ENCODE measurements at places on chromosomes 5 and 9. TPM values are rescaled to one million over a fixed set of nuclear protein-coding genes. Genes with fewer than 3 reads are reported as not detected.
A peak's percentile ranks its signal among the peaks of the same experiment; 100 is the strongest.

The SGCD gene
- not detected for total RNA-seq

The FBLL1 gene
- 0.15 TPM for total RNA-seq

The OLFM1 gene
- 3.5 TPM for total RNA-seq

The NSG2 gene
- total RNA-seq: not detected

The ADGRV1 gene
- total RNA-seq: 6.0 TPM

DNA sequence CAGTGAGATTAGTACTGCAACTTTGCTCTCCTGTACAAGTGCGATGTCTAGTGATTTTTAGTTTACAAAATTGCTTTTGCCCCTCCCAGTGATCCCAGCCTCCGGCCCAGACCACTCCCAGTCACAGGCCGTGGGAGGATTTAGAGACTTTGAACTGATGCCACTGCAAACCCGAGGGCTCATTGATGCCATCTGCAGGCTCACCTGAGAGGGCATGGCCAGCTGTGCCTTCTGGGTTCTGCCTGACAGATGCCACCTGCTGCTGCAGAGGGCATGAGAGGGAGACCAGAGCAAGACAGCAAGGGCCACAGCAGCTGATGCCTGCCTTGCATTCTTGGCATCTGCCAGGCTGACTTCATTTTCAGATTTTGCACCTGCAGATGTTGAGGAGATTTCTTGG, 593.8 kb downstream of the CDK5RAP2 start:
- no peak for DNase-seq

DNA sequence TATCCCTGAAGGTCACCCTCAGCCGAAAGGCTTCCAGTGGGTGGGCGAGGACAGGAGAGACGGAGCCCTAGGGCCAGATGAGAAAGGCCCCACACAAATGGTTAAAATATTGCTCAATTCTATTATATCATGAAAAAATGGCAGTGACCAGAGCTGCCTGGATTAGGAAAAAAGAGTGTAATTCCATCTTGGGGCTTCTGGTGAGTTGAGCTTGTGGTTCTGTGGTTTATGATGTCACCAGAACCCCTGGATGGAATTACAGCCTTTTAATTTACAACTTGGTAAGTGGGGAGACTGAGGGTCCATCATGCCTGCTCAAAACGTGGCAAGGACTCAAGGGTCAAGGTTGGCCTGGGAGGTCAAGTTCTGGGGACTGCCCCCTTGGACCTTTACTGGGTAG, 55.5 kb upstream of the STC2 start:
- no peak for DNase-seq

DNA sequence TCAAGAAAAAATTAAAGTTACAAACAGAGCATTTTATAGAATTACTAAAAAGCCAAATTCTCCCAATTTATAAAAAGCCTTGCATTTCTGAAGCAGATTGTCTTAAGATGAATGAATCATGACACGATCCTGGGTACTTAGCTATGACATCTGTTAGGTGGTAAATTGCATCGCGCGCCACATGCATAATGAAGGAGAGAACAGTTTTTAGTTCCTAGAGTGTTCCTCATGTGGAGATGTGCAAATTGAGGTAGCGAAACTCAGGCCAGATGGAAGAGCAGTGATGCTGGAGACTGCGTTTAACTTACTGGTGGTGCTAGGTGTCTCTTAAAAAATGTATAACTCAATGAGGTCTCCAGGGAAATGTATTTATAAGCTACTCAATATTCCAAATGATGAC, 516.1 kb downstream of the EFNA5 start:
- DNase-seq: no peak

- no peak for DNase-seq
These were observed 52.3 kb upstream of the CD180 start for GRCh38 chr5:67248703-67249589.

DNA sequence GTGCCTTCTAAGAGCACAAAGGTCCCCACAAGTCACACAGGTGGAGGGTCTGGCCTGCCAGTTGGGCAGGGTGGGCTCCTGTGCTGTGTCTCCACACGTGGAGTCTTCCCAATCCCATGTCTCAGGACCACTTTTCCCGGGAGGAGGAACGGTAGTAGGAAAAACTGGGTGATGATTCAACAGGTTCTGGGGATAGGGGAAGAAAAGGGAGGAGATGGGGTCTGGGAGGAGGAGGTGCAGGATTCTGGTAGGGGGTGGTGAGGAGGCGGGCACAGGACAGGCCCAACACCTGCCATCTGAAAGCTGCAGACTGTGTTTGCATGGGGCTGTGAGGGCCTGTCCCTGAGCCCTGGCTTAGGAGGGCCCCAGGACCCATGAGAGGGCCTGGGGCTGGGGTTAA, 215.2 kb downstream of the HSPA4 start:
- no peak for DNase-seq

DNA sequence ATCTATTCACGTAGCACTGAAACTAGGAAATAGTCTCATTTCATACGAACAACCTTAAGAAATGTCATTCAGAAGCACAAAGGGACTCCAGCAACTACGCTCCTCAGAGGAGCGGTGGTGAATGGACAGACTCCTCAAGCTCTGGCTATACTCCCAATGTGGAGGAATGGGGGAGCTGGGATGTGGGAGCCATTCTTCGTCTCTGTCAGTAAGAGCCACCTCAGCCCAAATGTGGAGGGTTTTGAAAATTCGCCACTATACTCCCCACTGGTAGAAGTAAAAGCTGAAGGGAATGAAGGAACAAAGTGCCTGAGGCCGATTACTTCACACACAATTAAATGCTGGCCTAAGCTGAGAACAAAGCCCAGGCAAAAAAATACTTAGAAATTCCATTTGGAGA, 96.3 kb downstream of the ADAMTS12 start:
- no peak for DNase-seq

DNA sequence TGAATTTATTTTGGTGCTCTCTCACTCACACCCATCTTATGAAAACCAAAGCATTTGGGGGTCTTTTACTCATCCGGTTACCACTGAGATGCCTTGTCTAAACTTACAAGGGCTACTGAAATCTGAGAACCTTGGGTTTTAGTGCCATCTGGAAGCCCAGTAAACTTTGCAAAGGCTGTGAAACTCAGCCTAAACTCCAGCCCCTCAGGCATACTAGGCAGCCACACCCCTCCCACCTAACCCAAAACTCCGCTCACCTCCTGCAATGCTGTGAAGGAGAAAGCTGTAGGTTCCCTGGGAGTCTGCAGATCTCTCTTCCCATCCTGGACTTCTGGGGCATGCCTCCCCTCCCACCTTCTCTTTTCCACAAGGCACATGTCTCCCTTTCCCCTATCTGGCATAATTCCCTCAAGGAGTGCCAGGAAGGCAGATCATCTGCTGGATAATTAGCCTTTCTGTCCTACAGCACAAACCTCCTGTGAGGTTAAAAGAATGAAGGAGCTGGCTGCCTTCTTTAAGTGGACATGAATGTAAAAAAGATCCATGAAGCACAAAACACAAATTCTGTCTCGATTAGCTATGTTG, 71.5 kb upstream of the ANXA1 start:
- no peak for DNase-seq

GRCh38 chr9:133702798-133703590, 35.2 kb downstream of the SARDH start:
- DNase-seq: no peak

The RPL35 gene
- 1,754 TPM for total RNA-seq

The MCTP1 gene
- total RNA-seq: 0.44 TPM

GRCh38 chr5:57862942-57863341, 380.3 kb upstream of the ACTBL2 start:
- no peak for DNase-seq

- DNase-seq: no peak
These were observed 1458.8 kb upstream of the ACO1 start for GRCh38 chr9:30925635-30926034.

The LCN1 gene
- total RNA-seq: not detected

DNA sequence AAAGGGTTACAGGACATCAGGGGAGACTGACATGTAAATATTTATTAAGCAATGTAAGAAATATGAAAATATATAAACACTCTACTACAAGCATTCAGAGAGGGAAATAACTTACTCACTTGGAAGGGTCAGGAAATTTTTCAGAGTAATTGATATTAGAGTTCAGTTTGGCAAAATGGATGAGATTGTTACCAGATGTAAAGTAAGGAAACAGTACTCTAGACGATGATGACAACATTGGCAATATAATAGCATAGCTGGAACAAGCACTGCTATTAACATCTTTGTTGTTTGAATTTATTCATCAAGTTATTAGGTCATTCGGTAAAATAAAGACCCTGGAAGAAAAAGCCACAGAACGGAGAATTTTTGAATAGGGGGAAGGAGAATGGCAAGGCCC, 49.1 kb downstream of the GNA14 start:
- no peak for DNase-seq

GRCh38 chr5:119943148-119943547, 313.8 kb downstream of the FAM170A start:
- DNase-seq: no peak

DNA sequence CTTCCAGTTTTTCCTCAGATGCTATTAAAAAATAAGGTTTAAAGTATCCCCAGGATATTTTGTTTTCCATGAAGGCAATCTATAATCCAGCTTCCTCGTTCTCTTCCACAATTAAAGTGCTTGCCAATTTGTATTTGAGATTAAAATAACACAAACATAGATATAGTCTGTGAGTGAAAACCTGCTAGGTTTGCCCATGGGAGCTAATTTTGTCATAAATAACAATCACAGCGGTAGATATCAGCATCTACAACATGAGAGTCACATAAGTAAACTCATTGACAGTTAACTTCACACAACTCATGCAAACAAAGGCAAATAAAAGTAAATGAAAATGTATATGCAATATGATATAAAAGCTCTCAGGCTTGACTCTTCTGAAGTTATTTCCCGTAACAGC, 29.2 kb upstream of the RASGRF2 start:
- no peak for DNase-seq

- DNase-seq: no peak
These were observed 896.6 kb downstream of the TLE1 start for GRCh38 chr9:80792726-80793125.

GRCh38 chr9:88179062-88179521, 40.8 kb upstream of the SPATA31C2 start:
- no peak for DNase-seq

DNA sequence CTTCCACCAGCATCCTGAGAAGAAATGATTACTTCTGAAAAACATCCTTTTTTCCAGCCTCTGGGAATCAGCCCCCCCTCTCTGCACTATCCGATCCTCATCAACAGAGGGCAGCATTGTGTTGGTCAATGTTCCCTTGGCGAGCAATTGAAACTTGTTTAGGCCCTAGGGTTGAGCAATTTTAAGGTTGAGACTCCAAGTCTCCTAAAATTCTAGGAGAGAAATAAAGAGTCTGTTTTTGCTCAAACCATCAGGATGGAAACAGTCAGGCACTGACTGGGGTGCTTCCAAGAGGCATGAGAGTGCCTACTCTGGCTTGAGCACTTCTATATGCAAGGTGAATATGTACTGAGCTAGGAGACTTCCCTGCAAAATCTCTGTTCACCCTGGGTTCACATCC, 12.4 kb upstream of the CYFIP2 start:
- DNase-seq: peak; percentile 28

GRCh38 chr5:157900644-157901043, 41.7 kb upstream of the CLINT1 start:
- DNase-seq: no peak
